ENCODE measurements at places on chromosomes 2 and 18. TPM values are rescaled to one million over a fixed set of nuclear protein-coding genes. Genes with fewer than 3 reads are reported as not detected.

RGPD4 gene
- total RNA-seq = not detected

IL36B gene
- not detected for total RNA-seq

CNDP1 gene
- not detected for total RNA-seq

CIDEA gene
- total RNA-seq = 7.1 TPM

GKN2 gene
- not detected for total RNA-seq

EVA1A gene
- 144 TPM for total RNA-seq

IL18R1 gene
- 5.1 TPM for total RNA-seq

NXPH2 gene
- not detected for total RNA-seq

G6PC2 gene
- total RNA-seq = not detected

FBXO41 gene
- 7.0 TPM for total RNA-seq

GULP1 gene
- total RNA-seq = 99.3 TPM

FABP1 gene
- total RNA-seq = not detected

ANKRD30B gene
- 0.08 TPM for total RNA-seq

DYNAP gene
- not detected for total RNA-seq

PXDN gene
- total RNA-seq = 314 TPM

MBD5 gene
- total RNA-seq = 14.5 TPM

RAB1A gene
- total RNA-seq = 89.9 TPM

CAPN13 gene
- total RNA-seq = 0.07 TPM

CSRNP3 gene
- total RNA-seq = 1.6 TPM

PCARE gene
- total RNA-seq = not detected

ALPG gene
- total RNA-seq = not detected

WDR54 gene
- total RNA-seq = 28.0 TPM

ALK gene
- not detected for total RNA-seq

IHH gene
- total RNA-seq = not detected

CPS1 gene
- total RNA-seq = 3.8 TPM

SESTD1 gene
- 17.9 TPM for total RNA-seq

CIB4 gene
- not detected for total RNA-seq

ABCG5 gene
- not detected for total RNA-seq

COBLL1 gene
- total RNA-seq = 57.2 TPM

ACOXL gene
- total RNA-seq = 0.58 TPM

ZNF512 gene
- 55.9 TPM for total RNA-seq

SETBP1 gene
- 3.4 TPM for total RNA-seq
